Activated naive CD8-positive, alpha-beta T cell treated with anti-CD3 and anti-CD28 coated beads, Interleukin-2, amount 50 U/mL, for 24 hours (primary cell): ENCODE measurements at places on chromosomes 16 and 17.
A peak's percentile ranks its signal among the peaks of the same experiment; 100 is the strongest.

- H3K27me3 ChIP-seq, result peaks cover 2% of the 10 kb centered on the region
- H3K4me3 ChIP-seq, result peak overlapping the region; percentile 51
- H3K36me3 ChIP-seq, result no peaks in the 10 kb centered on the region
- DNase-seq, result peak; percentile 32
- H3K27ac ChIP-seq, result peak overlapping the region; percentile 81
Observed at GRCh38 chr17:78343187-78343542, 16.7 kb downstream of the SOCS3 start.

- H3K27me3 ChIP-seq, result no peaks in the 10 kb centered on the region
- no peak overlapping the region for H3K4me3 ChIP-seq
Observed at GRCh38 chr17:21299981-21300600, 15.6 kb downstream of the MAP2K3 start.

DNA sequence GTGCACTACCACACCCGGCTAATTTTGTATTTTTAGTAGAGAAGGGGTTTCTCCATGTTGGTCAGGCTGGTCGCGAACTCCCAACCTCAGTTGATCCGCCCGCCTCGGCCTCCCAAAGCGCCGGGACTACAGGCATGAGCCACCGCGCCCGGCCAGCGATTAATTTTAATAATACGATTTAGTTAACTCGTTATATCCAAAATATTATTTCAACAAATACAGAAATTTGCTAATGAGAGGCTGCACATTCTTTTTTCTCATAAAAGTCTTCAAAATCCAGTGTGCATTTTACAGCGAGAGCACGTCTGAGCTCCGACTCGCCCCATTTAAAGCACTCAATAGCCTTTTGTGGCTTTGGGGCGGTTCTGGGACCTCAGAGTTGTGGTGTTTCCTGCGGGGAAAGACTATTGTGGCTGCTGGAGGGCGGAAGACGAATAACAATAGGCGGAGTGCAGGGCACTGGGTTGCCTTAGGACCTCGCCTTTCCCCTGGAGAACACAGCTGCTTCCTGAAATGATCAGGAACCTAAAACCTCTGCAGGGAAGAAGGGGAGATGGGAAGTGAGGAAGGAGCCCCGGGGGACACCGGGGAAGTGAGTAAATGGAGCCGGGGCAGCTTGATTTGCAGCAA lies 2.9 kb upstream of the ZSCAN10 start:
- H3K27ac ChIP-seq, result no peak overlapping the region
- no peaks in the 10 kb centered on the region for H3K36me3 ChIP-seq
- DNase-seq, result peak; percentile 33
- H3K4me1 ChIP-seq, result peaks cover 38% of the 10 kb centered on the region
- H3K27me3 ChIP-seq, result peaks cover 4% of the 10 kb centered on the region

DNA sequence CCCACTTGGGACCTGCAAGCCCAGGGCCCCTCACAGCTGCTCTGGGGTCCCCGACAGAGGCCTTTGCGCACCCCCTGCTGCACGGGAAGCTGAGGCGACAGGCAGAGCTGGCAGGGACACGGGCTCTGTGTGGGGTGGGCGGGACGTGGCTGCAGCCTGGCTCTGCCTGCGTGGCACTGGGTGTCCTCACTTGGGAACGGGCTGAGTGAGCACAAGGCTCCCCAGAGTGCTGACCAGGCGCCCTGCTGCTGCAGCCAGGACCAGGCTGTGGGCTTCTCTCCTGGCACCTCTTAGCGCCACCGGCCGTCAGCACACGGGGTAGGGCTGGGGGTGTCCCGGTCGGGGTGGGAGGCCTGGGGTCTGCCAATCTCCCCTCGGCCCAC lies 6.6 kb downstream of the C1QTNF8 start:
- no peak overlapping the region for H3K4me3 ChIP-seq
- no peaks in the 10 kb centered on the region for H3K4me1 ChIP-seq
- no peaks in the 10 kb centered on the region for H3K36me3 ChIP-seq
- no peak for DNase-seq
- peaks cover 8% of the 10 kb centered on the region for H3K27me3 ChIP-seq

- no peak overlapping the region for H3K27ac ChIP-seq
- peaks cover 5% of the 10 kb centered on the region for H3K27me3 ChIP-seq
- peak; percentile 14 for DNase-seq
- H3K4me1 ChIP-seq, result peaks cover 3% of the 10 kb centered on the region
Observed at GRCh38 chr16:70679671-70680494, 6.0 kb downstream of the MTSS2 start.

DNA sequence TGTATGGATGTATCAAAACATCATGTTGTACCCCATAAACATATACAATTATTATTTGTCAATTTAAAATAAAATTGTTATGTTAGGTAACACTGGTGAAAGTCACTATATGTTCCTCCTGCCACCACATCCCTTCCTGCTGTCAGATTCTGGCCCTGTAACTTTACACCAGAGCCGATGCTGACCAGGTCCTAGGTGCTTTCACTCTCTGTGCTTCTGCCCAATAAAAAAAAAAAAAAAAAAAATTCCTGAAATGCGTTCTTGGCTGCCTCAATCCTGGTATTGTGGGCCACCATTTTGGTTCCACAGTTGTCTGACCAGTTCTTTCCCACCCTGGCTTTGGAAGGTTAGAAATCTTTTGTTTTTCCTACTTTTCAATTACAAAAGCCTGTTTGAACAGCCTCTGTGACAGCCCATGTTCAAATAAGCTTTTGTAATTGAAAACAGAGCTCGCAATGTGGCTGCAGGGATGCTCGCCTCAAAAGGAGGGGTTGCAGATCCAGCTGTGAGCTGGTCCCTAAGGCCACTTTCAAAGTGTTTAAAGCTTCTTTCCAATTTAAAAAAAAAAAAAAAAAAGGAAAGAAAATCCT lies 831.0 kb upstream of the EEF2KMT start:
- no peak overlapping the region for H3K27ac ChIP-seq
- no peaks in the 10 kb centered on the region for H3K36me3 ChIP-seq
- H3K4me3 ChIP-seq, result no peak overlapping the region

- peaks cover 2% of the 10 kb centered on the region for H3K27me3 ChIP-seq
- H3K36me3 ChIP-seq, result no peaks in the 10 kb centered on the region
- H3K4me1 ChIP-seq, result no peaks in the 10 kb centered on the region
- H3K4me3 ChIP-seq, result no peak overlapping the region
- no peak overlapping the region for H3K27ac ChIP-seq
Observed at GRCh38 chr16:68823401-68824135, 19.8 kb upstream of the TANGO6 start.

DNA sequence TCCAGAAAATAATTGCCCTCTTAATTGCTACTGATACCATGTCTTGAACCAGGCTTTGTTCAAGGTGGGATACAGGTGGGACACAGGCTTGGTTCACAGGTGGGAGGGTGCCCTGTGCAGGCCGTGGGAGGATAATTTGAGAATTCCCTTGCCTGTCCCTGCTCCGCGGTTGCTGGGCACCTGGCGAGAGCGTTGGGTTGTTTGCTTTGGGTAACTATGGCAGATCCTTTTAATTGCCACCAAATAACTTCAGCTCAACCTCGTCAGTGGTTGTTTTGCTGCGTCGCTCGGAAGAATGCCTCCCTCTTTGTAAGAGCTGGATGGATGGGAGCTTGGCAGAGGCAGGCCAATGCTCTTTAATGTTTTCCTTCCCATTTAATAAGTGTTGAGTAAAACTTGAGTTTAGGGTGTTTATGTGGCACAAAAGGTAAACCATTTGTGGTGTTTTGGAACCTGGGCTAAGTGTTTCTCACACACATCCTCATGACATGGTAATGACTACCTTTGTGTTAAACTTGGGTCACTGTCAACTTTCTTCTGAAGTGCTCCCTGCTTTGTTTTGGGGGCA lies 202.5 kb downstream of the MSI2 start:
- no peaks in the 10 kb centered on the region for H3K27me3 ChIP-seq
- peaks cover 3% of the 10 kb centered on the region for H3K36me3 ChIP-seq
- no peak for DNase-seq
- H3K4me3 ChIP-seq, result no peak overlapping the region
- peaks cover 82% of the 10 kb centered on the region for H3K4me1 ChIP-seq

- H3K27me3 ChIP-seq, result no peaks in the 10 kb centered on the region
- peak; percentile 34 for DNase-seq
- H3K27ac ChIP-seq, result peak overlapping the region; percentile 74
- H3K4me3 ChIP-seq, result peak overlapping the region; percentile 94
- peaks cover 12% of the 10 kb centered on the region for H3K36me3 ChIP-seq
Observed at GRCh38 chr17:18257268-18257981, 1.1 kb downstream of the FLII start.

GRCh38 chr17:41957031-41957868 lies 9.3 kb upstream of the CNP start:
- H3K36me3 ChIP-seq, result no peaks in the 10 kb centered on the region
- DNase-seq, result no peak
- H3K27me3 ChIP-seq, result no peaks in the 10 kb centered on the region
- H3K27ac ChIP-seq, result no peak overlapping the region
- no peaks in the 10 kb centered on the region for H3K4me1 ChIP-seq

- no peak overlapping the region for H3K27ac ChIP-seq
- H3K4me3 ChIP-seq, result no peak overlapping the region
- H3K4me1 ChIP-seq, result peaks cover 65% of the 10 kb centered on the region
- no peak for DNase-seq
Observed at GRCh38 chr17:62058611-62059010, 6.5 kb downstream of the MED13 start.

- peaks cover 59% of the 10 kb centered on the region for H3K4me1 ChIP-seq
- no peak overlapping the region for H3K4me3 ChIP-seq
- H3K36me3 ChIP-seq, result peaks cover 5% of the 10 kb centered on the region
- no peak for DNase-seq
- no peaks in the 10 kb centered on the region for H3K27me3 ChIP-seq
Observed at GRCh38 chr17:73227944-73228343, 33.7 kb downstream of the CPSF4L start.
